ENCODE measurements at places on chromosomes 2 and 18.

GRCh38 chr2:74221604-74222299 is 23.3 kb downstream of the MTHFD2 start:
- DNase-seq = no peak

- no peak for DNase-seq
Observed at GRCh38 chr2:40440835-40441234, 11.1 kb downstream of the SLC8A1 start.

- no peak for DNase-seq
Observed at GRCh38 chr18:13330996-13331395, 112.4 kb downstream of the LDLRAD4 start.

DNA sequence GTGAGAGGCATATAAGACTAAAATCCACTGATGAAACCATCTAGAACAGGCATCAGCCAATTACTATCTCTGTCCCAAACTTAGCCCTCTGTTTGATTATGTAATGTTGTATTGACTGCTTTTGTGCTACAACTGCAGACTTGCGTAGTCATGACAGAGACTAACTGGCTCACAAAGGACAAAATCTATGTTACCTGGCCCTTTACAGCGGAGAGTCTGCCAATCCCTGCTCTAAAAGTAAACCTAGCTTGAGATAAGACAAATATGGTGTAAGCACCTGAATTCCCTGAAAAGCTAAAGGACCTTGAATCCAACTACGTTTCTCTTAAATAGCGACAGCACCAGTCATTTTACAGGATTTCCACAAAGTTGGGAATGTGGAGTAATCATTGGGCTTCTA is 102.8 kb upstream of the LRRTM1 start:
- no peak for DNase-seq

- no peak for DNase-seq
Observed at GRCh38 chr18:40094441-40094840, 1860.6 kb upstream of the PIK3C3 start.

DNA sequence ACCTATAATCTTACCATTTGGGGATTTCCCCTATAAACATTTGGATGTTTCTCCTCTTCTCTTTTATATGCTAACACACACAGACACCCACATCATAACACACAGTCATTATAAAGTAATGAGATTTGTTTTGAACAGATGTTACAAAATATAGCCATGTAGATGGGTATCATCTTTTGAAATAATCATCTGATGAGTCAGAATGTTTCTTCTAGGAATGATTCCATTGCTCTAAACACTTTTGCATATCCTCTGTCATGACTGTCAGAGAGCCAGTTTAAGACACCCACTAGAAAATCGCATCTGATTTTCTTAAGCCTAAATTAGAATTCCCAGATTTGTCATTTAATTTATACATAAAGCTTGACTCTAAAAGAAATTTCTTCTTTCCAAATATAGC is 442.6 kb downstream of the CMPK2 start:
- DNase-seq = no peak

DNA sequence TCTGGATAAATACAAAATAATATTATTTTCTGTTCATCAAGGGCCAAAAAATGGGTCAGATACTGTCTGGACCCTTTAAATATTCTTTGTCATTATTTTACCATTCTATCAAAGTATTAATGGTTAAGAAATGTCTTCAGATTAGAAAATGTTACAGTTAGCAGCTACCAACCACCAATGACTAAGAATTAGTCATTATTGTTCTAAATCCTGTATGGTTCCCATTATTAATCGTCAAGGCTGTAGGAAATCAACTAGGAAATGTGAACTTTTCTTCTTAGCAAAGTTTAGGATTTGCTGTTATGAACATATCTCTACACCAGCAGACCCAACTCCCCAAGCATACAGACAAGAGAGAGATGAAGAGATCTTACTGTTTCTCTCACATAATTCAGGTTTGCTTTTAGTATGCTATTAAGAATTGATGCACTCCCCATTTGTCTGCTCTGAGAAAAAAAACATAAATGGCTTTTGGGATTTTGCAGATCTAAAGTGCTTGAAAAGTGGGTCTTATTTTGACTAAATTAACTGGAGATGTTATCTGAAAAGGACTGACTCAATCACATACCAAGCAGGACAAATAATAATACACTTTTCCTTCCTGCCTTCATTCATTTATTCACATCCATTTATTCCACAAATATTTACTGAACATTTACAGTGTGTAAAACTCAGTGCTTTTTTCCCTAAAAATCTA is 147.7 kb downstream of the PPP1R1C start:
- DNase-seq = no peak

GRCh38 chr18:48454261-48454757 is 45.1 kb upstream of the ZBTB7C start:
- no peak for DNase-seq

GRCh38 chr2:199738727-199739412 is 112.1 kb downstream of the FTCDNL1 start:
- no peak for DNase-seq
